ENCODE measurements at places on chromosomes 5 and 9.

- no peak for DNase-seq
Measured at GRCh38 chr9:132003896-132004295, 75.8 kb downstream of the MED27 start.

DNA sequence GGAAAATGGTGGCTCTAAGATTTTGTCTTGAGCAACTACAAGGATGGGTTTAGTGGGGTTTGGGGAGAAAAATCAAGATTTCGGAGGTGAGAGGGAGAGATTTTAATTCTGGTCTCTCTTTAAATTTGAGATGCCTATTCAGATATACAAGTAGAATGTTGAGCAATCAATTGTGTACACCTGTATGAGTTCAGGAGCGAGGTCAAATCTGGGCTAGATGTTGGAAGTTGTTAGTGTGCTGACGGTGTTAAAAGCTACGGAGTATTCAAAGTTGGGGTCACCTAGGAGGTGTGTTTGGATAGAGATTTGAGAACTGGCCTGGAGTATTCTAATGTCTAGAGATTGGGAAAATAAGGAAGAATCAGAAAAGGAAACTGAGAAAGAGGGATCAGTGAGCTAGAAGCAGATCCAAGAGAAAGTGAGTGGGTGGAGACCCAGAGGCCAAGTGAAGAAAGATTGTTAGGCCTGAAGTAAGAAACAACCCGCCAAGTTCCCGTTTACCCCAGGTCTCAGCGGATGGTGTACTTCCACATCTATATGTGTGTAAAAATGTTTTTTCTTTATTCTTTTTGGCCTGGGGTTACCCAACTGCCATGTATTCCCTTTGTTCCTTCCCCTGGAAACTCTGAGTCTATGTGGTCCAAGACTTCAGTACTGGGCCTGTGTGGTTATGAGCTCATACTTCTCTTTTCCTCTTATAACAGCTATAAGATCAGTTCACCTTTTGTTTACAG, 11.9 kb upstream of the ARHGAP26 start:
- no peak for DNase-seq

DNA sequence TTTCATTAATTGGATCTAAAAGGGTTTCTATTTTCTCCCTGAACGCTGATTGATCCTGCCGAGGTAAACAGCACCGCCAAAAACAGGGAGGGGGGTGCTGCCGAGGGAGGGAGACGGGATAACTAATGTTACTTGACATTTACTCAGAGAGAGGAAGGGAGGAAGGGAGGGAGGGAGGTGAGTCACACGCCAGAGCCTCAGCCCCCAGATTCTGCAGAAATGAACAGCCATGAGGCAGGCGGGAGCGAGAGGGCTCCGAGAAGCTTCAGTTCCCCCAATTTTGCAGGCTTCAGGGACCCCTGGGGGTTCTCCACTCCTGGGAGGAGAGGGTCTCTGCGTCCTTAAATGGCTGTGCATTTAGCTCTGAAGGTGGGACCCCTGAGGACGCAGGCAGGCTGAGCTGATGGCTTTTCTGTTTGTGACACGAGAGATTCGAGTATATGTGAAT, 59.1 kb upstream of the IER5L start:
- DNase-seq = peak; percentile 66

GRCh38 chr9:117095081-117095480, 319.8 kb downstream of the ASTN2 start:
- DNase-seq = peak; percentile 93

DNA sequence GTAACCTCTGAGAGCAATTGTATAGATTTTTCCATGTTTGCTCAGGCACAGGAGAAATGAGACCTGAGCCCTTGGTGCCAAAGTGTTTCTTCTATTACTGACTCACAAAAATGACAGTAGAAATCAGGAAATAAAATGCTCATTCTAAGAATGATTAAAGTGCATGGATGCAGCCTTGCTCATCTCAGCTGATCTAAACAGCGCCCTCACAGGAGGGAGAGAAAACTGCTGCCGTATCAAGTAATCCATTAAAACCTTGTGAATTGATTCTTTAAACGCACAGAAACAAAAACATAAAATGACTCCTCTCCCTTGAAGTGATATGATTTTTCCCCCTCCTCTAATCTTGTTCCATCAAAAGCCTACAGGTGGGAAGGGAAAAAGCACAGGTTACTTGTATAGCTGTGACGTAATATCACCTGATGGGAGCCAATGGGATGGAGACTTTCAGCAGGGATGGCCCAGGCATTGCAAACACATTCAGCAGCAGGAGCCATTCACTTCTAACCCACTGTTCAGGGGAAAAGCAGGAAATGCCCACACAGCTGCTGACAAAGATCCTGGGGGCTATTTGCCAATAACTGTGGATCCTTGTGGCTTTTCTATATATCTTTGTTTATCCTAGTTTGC, 76.7 kb downstream of the PLCXD3 start:
- no peak for DNase-seq

All from fibroblast of upper back skin (primary cell).